ENCODE measurements at places on chromosomes 4 and X. TPM values are rescaled to one million over a fixed set of nuclear protein-coding genes. Genes with fewer than 3 reads are reported as not detected.

SMR3B gene
- total RNA-seq, result not detected

CDKL2 gene
- total RNA-seq, result 0.90 TPM

NPY2R gene
- total RNA-seq, result 1.3 TPM

GPR173 gene
- total RNA-seq, result 5.6 TPM

C4orf50 gene
- total RNA-seq, result 0.32 TPM

ZNF280C gene
- total RNA-seq, result 13.0 TPM

ZAR1 gene
- total RNA-seq, result not detected

GYG2 gene
- total RNA-seq, result 5.8 TPM

MAGEA8 gene
- total RNA-seq, result not detected

KLKB1 gene
- 1.5 TPM for total RNA-seq

GAGE1 gene
- total RNA-seq, result not detected

MXRA5 gene
- total RNA-seq, result 100 TPM

AKAP14 gene
- total RNA-seq, result not detected

VSIG4 gene
- total RNA-seq, result 22.4 TPM

MAB21L2 gene
- total RNA-seq, result 1.5 TPM

CT45A1 gene
- not detected for total RNA-seq

ART3 gene
- 1.1 TPM for total RNA-seq

BMX gene
- 4.8 TPM for total RNA-seq

RHOH gene
- 1.6 TPM for total RNA-seq

MGARP gene
- total RNA-seq, result 1.1 TPM

HHIP gene
- total RNA-seq, result 38.5 TPM

SPATA18 gene
- total RNA-seq, result 4.0 TPM

UNC5C gene
- 31.5 TPM for total RNA-seq

ZCCHC18 gene
- total RNA-seq, result 3.3 TPM

VCX2 gene
- total RNA-seq, result not detected

CXCL9 gene
- total RNA-seq, result 0.48 TPM

LGI2 gene
- total RNA-seq, result 4.8 TPM

DDIT4L gene
- 10.4 TPM for total RNA-seq

ARHGAP24 gene
- total RNA-seq, result 81.0 TPM

TXK gene
- total RNA-seq, result 7.3 TPM

PPP1R2C gene
- total RNA-seq, result not detected

TDO2 gene
- total RNA-seq, result 3.9 TPM

NLGN3 gene
- total RNA-seq, result 3.1 TPM

APLN gene
- 1.8 TPM for total RNA-seq

C4orf36 gene
- 0.63 TPM for total RNA-seq

SPATA4 gene
- total RNA-seq, result 0.11 TPM

PF4V1 gene
- not detected for total RNA-seq

ADH1B gene
- 97.0 TPM for total RNA-seq

KLHL4 gene
- 23.8 TPM for total RNA-seq

RPL9 gene
- total RNA-seq, result 3,585 TPM

FRMD7 gene
- 0.48 TPM for total RNA-seq

CTAG1A gene
- total RNA-seq, result not detected

ADH7 gene
- total RNA-seq, result not detected

HERC5 gene
- total RNA-seq, result 9.1 TPM

TKTL1 gene
- 0.32 TPM for total RNA-seq

LIMCH1 gene
- total RNA-seq, result 93.5 TPM
